ENCODE measurements at places on chromosomes 12 and 14.

- no peak for DNase-seq
These were observed 29.5 kb upstream of the RPLP0 start for GRCh38 chr12:120230326-120230973.

DNA sequence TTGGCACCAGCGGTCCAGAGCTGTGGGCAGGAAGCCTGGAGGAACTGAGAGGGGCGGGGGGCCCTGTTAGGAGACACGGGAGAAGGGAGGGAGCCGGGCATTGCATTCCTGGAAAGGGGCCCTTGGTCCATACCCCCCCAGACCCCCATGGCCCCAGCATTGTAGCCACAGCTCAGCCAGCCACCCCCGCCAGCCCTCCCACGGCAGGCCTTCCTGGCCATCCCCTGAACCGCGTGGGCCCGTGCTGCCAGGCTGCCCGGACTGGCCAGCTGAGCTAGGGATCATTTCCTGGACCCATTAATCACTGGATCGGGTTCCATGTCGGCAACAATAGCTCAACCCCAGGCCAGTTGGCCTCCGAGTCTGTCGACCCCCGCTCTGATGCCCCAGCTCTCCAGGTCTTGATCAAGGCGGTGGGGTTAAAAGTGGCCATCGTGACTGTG, 39.8 kb upstream of the DIO3 start:
- DNase-seq: no peak

DNA sequence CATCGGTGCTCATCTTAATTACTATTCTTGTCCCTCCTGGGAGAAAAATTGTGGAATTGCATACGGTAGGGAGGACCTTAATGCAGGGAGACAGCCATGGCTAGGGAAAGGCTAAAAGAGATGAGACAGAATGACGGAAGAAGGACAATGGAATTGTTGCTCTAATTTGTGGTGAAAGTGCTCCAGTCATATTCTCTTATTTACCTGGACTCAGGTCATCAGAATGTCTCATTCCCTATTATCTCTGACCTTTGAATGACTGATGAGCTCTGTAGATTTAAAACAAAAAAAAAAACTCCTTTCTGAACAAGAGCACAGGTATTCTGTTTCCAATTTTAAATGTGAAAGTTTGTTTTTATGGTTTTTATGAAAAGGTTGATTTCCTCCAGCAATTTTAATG, 8.6 kb upstream of the EPS8 start:
- DNase-seq: no peak

- no peak for DNase-seq
These were observed 185.6 kb downstream of the TMEM117 start for GRCh38 chr12:44021471-44021971.

DNA sequence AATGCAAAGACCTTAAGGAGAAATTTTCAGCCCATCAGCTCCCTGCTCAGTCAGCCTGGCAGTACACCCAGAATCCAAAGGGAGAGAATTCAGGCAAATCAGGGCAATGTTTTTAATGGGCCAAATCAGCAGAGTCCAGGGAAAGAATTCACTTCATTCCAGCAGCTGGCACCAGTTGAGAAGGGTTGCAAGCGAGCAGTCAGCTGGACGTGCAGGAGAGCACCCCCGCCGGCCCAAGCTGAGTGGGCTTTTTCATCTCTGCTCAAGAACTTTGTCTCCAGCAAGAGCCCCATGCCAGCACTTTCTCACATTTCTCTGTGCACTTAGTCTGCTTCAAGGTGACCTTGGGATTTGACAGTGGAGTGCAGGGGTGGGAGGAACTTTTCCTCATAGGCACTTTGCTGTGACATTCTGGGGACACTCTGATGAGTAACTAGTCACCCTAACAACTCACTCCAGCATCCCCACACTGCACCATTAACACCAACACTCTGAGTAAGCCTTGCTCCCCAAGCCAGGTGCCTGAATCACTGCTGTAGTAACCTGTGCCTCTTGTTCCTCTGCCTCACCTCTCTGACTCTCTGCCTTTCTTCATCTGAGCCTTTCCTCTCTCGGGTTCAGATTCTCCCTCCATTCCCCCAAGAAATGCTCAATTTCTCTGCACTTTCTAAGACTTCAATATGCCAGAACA, 2.2 kb downstream of the ENDOU start:
- DNase-seq: no peak

- no peak for DNase-seq
These were observed 28.1 kb downstream of the BLTP3B start for GRCh38 chr12:100114574-100114973.

GRCh38 chr14:65032319-65032718, 45.6 kb downstream of the FNTB start:
- DNase-seq: no peak

DNA sequence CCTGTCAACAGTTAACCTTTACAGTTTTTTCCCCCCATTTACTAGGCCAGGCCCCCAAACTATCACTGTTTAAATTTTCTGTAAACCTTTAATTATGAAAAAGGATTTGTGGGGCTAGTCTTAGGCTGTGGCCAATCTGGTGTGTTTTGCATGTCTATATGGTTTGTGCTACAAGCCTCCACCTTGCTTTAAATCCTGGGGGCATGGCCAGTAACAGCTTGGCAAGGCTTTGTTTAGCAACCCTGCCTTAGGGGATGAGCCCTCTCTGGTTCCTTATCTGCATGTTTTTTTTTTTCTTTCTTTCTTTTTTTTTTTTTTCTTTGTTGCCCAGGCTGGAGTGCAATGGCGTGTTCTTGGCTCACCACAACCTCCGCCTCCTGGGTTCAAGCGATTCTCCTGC, 102.7 kb downstream of the KCNMB4 start:
- DNase-seq: no peak

DNA sequence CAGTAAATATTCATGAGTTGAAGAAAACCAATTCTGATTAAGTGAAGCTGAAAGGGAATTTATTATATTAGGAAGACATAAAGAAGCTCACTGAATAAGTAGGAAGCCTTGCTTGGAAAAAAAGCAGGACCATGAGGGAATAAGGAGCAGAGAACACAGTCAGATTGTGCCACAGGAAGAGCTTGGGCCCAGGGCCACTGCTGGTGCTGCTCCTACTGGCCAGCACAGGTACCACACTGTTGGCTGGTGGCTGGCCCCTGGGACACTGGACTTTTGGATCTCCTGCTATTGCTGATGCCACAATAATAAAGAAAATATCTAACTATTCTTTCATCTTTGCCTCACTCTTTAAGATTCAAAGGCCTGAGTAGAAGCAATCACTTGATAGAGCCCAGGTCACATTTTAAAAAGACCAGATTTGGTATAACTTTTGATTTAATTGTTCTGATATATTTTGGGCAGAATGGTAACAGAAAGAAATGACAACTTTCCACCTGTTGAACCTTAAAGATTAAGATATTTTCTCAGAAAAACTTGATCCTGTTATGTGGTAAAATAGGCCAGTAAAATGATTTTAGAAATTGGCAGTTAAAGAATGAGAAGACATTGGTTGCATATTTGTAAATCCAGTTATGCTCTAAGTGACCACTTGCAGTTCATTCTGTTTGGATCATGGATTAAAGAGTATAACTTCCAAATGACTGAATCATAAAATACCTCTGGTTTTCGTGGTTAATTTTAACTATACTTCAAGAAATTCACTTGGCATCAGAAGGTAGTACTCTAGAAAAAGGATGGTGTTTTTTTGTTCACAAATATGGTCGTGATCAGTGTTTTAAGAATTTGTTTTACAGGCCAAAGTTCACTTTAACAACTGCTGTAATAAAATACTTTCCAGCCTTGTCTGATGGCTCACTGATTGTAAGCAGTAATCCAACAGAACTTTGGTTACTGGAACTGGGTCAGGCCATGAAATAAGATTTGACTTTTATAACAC, 68.3 kb downstream of the DERA start:
- DNase-seq: no peak

Data from stimulated activated naive CD4-positive, alpha-beta T cell (primary cell).